ENCODE measurements at places on chromosomes 6 and 20. TPM values are rescaled to one million over a fixed set of nuclear protein-coding genes. Genes with fewer than 3 reads are reported as not detected.

Gene SNAP25
- total RNA-seq, result 0.95 TPM

Gene DEFB110
- total RNA-seq, result not detected

Gene MEI4
- total RNA-seq, result not detected

GRCh38 chr6:34095741-34096140, 50.1 kb downstream of the GRM4 start:
- no peak for DNase-seq

DNA sequence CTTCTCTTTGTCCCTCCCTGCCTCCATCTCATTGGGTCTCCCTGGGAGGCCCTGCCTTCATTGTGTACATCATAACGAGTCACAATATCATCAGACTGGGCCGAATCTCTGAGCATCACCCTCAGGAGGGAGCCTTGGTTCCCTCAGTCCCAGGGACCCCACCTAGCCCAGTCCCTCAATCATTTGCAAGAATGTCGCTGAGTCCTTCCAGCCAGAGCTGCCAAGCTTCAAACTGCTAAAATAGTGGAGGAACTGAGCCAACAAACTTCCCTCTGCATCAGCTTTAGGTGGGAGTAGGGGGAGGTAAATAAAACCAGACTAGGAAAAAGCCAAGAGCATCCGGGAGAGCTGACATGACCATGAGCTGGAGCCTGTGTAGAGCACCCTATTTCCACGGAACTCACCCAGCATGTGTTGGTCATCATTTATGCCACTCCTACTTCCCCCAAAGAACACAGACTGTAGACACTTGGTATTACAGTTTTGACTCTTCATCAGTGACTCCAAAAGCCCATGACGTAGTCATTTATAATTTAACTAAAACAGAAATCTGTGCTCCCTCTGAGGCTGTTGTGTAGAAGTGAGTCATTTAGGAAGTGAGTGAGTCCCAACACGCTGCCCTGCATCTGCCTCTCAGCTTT, 28.8 kb upstream of the IL17A start:
- no peak for DNase-seq

DNA sequence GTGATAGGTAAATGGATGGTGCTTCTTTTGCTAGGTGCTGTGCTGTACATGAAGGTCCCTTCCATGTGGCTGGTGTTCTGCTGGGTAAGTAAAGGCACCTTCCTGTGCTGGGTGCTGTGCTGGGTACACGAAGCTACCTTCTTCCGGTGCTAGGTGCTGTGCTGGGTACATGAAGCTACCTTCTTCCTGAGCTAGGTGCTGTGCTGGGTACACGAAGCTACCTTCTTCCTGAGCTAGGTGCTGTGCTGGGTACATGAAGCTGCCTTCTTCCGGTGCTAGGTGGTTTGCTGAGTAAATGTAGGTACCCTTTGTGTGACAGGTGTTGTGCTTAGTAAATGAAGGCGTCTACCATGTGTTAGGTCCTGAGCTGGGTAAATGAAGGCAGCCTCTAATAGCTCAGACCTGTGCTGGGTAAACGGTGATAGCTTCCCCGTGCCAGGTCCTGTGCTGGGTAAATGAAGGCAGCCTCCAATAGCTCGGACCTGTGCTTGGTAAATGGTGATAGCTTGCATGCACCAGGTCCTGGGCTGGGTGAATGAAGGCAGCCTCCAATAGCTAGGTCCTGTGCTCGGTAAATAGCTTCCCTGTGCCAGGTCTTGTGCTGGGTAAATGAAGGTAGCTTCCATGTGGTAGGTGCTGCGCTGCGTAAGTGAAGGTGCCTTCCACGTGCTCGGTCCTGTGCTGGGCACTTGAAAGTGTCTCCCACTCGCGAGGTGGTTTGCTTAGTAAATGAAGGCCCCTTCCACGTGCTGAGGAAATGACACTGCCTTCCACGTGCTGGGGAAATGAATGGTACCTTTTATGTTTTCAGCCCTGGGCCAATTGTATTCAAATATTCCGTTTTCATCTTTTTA, 115.5 kb downstream of the ERMARD start:
- DNase-seq, result no peak

GRCh38 chr6:160972111-160972510, 19.5 kb upstream of the MAP3K4 start:
- DNase-seq, result no peak

DNA sequence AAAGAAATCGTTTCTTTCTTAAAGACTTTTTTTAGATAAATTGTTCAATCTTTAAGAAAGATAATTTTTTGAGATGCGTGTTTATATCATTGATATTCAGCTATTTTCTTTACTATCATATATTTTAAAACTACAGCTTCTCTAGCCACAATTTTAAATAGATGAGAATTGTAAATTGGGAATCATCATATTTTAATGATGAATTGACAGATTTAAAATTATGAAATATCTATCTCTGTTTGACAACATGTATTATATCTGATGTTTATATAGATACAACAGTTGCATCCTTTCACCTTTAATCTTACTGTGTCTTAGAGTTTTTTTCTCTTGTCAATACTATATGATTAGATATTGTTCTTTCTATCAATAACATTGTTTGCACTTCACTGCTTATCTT, 762.3 kb upstream of the GJE1 start:
- DNase-seq, result no peak

DNA sequence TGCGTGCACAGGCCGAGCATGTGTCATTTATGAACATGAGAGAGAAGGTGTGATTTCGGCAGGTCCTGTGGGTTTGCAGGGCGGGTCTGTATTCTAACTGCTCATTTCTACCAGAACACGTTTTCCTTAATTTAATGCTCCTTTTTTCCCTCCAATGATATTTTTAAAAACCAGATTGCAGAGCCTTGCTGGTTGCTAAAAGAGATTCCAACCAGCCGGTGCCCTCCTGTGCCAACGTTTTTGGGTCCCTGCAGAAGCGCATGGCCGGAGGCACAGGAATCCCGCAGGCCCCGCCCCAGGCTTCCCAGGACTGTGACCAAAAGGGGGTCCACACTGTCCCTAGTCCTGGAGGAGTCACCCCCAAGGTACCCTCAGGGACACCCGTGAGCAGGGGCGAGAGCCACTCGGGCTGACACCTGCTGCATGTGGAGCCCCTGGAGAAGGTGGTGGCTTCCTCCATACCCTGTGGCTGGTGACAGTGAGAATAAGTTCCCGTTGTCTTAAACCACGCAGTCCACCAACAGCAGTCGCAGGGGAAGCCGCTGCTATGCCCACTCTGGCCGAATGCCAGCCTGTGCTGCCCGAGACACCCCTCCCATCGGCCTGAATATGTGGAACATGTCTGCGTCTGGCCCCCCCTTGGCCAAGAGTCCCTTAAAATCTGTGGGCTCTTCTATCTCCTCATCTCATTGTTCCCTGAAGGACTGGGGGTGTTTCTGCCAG, 15.7 kb upstream of the NTSR1 start:
- DNase-seq, result no peak

DNA sequence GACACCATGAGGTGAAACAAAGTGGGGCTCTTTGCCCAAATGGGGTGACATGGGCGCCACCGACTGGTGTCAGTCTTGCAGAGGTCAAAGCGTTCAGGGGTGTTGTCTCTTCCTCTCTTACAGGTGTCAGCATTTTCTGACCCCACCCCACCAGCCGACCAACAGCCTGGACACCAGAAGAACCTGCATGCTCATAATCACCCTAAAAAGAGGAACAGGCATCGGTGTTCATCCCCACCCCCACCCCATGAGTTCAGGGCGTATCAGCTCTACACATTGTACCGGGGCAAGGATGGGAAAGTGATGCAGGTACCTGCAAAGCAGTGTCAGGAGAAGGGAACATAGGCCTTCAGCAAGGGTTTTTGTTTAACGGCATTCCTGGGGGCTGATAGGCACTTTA, 14.8 kb downstream of the LYRM2 start:
- no peak for DNase-seq

DNA sequence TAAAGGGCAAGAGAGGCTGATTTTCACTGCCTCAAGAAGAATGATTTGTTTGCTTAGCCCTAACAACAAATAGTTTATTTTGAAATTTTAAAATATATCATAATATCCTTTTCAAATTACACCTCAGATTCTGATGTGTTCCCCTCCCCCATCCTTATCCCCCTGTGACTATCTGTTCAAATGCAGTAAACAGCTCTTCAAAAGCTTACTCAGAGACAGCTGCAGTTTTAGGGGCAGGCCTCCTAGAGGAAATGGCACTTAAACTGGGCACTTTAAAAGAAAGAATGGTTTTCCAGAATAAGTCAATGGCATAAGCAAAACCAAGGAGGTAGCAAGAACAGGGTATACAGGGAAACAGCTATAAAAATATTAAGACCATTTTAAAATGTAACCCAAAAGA, 118.6 kb upstream of the UST start:
- peak; percentile 32 for DNase-seq

DNA sequence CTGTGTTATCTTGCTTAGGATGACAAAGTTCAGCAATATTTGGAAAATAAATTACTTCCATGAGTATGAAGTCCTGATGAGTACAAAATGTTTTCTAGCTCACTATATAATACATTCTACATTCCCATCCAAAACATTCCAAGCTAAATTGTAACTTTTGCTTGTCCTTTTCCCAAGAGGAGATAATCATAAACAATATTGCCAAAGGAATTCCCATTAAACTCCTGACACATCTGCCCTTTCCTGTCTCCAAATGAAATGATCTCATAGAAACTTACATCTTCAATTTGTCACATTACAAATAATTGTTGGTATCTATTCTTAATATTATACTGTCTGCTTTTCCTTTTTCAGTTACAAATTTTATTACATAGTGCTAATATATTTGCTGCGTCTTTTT, 20.4 kb upstream of the SENP6 start:
- DNase-seq, result no peak

GRCh38 chr6:130362128-130362527, 3.7 kb upstream of the TMEM200A start:
- DNase-seq, result peak; percentile 37

- no peak for DNase-seq
These were observed 6.1 kb upstream of the RNF8 start for GRCh38 chr6:37347670-37348111.

DNA sequence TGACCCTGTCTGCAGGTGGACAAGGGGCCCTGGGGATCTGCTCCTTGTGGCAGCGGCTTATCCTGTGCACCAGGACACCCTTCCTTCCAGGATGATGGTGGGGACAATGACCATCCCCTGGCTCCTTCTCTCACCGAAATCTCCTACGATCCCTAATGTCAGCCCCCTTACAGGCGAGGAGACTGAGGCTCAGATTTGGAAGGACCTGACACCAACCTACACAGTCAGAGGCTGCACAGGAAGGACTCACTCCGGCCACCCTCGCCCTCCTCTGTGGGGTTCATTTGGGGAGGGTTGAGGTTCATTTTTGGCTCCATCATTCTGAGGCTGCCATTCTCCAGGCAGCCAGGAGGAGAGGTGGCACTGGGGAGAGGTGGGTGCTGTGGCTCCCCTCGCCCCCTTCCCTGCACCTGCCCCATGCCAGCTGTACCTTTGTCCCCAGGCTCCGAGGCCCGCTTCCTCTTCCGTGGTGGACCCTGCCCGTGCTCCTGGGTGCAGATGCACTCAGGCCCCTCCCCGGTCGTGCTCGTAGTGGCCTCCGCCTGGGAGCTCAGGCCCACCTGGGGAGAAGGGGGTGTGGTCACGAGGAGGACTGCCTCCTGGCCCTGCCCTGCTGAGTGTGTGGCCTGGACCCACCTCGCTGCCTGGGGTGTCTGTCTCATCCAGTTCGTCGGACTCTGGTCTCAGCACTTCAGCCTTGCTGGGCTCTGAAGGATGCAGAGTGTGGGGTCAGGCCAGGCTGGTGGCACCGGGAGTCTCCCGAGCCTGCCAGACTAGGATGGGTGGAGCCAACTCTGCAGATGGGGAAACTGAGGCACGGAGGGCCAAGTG, 5.3 kb upstream of the CABLES2 start:
- no peak for DNase-seq

DNA sequence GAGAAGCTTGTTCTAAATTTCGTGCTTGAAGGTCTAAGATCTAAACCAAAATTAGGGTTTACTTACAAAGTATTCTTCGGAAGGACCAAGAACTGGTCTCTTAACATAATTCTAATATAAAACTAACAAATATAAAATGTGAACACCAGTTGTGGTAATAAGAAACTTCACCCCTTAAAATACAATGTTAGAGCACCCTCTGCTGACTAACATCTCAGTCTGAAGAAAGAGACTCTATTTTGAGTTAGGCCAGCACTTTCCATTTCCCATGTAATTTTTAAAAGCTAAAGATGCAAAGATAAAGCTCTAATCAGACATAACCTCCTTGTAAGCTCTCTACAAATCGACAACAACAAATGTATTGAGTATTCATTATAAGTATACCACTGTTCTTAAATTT, 24.6 kb downstream of the ATG5 start:
- DNase-seq, result no peak

- peak; percentile 46 for DNase-seq
These were observed 8.3 kb downstream of the PHF3 start for GRCh38 chr6:63643862-63644261.

GRCh38 chr6:163761481-163761880, 347.0 kb downstream of the QKI start:
- DNase-seq, result no peak
